ENCODE measurements at places on chromosomes 3 and 15.

- DNase-seq, result no peak
Measured at GRCh38 chr3:13574083-13574797, 25.3 kb downstream of the FBLN2 start.

GRCh38 chr3:28286595-28286994 is 45.2 kb downstream of the CMC1 start:
- DNase-seq, result peak; percentile 52

GRCh38 chr15:82105451-82106215 is 59.8 kb upstream of the MEX3B start:
- peak; percentile 44 for DNase-seq

- peak; percentile 64 for DNase-seq
Measured at GRCh38 chr3:1087066-1087560, 5.7 kb upstream of the CNTN6 start.

- DNase-seq, result no peak
Measured at GRCh38 chr3:194728986-194729385, 43.3 kb downstream of the FAM43A start.

Measured in bronchial epithelial cell (primary cell).